T-helper 9 cell (primary cell): ENCODE measurements at places on chromosomes 2 and 18.

DNA sequence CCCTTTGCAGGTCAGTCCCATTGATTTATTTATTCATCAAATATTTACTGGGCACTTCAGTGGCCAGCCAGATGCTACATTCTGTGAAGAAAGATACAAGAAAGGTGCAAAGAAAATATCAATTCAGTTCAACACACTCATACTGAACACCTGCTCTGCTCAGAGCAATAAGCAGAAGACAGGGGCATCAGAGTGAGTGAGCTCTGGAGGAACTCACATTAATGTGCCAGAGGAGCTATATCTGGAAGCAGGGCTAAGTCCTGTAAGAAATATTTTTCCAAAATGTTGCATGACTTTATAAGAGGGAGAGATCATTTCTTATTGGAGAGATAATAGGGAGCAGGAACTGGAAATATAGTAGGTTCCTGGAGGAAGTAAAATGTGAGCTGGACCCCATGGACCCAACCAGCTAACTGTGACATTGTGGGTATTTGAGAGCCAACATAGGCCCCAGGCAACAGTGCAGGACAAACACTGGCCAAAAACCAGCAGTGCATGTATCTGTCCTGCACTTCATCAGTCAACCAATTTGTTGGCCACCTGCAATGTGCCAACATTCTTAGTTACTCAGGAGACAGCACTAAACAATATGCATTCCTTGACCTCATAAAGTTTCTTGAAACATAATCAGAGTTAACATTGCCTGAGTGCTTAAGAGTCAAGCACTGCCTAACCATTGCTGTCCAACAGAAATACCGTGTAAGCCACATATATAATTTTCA lies 102.7 kb upstream of the PTPRM start:
- DNase-seq: no peak

DNA sequence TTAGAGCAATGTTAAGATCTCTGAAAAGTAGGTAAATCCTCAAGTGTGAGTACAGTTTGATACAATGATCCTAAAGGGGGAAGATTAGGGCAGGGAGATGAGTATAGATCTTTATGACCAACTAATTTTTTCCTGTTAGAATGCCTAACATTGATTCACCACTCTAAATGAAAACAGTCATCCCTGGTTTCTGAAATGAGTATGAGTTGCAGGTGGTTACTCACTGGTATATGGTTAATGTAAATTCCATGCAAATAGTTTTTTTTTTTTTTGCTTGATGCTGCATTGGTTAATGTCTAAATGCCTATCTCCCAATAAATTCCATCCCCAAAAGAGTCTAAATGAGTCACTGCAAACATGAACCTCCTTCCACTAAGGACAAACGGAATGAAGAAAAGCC lies 55.0 kb upstream of the SERPINB2 start:
- no peak for DNase-seq

DNA sequence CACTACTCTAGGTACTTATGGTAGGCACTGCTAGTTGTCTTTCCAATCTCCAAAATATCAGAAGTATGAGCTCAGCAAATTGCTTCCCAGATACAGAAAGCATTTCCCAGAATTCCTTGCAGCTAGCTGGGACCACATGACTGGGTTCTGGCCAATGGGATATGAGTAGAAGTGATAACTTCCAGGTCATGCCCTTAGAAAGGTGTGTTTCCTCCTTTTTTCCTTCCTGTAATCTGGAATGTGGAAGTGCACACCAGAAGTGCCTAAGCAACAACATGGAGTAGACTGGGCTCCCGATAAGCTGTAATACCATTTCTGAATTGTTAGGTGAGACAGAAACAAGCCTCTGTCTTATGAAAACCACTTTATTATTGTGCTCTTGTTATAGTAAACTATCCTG lies 279.8 kb downstream of the ZNF385B start:
- no peak for DNase-seq

DNA sequence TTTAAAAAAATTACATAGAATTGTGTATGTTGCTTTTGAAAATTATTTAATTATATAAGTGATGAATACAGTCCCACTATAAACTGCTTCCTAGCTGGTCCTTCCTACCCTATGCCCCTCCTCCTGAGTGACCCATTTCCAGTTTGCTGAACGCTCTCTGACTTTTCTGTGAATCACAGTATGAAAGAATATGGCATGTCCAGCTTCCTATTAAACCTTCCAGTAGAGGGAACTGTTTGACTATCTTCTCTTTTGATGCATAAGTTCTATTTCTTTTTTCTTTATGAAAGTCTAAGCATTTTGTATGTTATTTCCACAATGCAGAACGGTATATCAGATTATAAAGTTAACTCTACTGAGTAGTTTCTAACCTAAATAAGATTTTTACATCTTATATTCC lies 41.3 kb downstream of the PSMG2 start:
- no peak for DNase-seq

- DNase-seq: no peak
Measured at GRCh38 chr2:46340740-46341420, 43.7 kb downstream of the EPAS1 start.

GRCh38 chr2:83063933-83064332 lies 1395.1 kb downstream of the SUCLG1 start:
- DNase-seq: no peak

- DNase-seq: no peak
Measured at GRCh38 chr2:197278799-197279763, 31.5 kb downstream of the ANKRD44 start.

GRCh38 chr2:161207941-161208340 lies 47.7 kb downstream of the TANK start:
- DNase-seq: no peak

DNA sequence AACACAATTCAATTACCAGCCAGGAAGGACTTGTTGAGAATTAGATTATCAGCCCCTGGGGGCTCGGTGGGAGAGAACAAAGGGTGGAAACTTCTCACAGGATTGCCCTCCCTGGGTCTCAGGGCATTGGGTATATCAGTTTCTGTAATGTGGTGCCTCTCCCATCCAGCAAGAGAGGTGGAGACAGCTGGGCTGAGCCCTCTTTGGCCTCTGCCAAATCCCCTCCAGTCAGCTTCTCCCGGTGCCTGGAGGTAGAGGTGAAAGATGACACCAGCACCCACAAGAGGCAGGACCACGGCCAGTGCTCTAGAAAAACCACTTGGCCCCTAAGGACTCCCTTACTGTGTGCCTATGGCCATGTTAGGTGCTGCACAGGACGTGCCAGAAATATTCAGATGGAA lies 179.7 kb downstream of the HAUS1 start:
- no peak for DNase-seq

- DNase-seq: no peak
Measured at GRCh38 chr2:100537918-100538317, 24.9 kb upstream of the PDCL3 start.

DNA sequence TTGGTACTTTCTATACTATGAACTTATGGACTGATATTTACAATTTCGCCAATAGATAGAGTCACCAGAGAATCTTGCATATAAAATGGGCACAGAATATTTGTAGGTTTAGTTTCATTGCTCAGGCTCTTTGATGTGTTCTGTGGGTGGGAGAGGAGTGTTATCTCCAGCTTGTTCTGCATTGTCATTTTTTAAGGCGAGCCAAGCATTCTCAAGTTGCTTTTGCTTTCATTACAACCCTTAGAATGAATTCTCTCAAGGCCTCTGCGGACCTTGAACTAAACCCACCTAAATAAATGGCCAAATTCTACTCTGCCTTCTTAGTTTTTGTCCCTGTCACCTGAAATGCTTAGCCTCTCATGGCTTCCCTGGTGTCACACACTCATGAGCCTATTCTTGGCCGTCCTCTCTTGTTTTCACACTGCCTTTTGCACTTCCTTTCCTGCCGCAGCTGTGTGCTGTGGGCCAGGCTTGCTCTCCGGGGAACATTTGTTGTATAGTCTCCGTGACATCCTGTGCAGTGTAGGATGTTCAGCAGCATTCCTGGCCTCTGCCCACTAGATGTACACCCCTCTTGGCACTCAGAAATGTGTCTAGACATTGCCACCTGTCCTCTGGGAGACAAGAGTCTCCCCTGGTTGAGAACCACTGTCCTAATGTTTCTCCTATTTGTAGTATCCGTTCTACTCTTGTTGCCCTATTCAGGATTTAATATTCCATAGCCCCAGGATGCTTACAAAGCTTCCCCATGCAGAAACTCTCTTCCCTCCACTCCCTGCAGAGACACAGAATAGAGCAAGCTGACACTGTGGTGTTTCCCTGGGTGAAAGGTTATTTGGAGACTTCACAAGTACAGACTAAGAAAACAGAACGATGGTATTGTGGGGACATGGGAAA lies 255.6 kb downstream of the PTPRM start:
- DNase-seq: no peak

GRCh38 chr2:675982-676646 lies 1.1 kb downstream of the TMEM18 start:
- DNase-seq: peak; percentile 24

GRCh38 chr18:56473400-56474024 lies 164.9 kb downstream of the TXNL1 start:
- no peak for DNase-seq

DNA sequence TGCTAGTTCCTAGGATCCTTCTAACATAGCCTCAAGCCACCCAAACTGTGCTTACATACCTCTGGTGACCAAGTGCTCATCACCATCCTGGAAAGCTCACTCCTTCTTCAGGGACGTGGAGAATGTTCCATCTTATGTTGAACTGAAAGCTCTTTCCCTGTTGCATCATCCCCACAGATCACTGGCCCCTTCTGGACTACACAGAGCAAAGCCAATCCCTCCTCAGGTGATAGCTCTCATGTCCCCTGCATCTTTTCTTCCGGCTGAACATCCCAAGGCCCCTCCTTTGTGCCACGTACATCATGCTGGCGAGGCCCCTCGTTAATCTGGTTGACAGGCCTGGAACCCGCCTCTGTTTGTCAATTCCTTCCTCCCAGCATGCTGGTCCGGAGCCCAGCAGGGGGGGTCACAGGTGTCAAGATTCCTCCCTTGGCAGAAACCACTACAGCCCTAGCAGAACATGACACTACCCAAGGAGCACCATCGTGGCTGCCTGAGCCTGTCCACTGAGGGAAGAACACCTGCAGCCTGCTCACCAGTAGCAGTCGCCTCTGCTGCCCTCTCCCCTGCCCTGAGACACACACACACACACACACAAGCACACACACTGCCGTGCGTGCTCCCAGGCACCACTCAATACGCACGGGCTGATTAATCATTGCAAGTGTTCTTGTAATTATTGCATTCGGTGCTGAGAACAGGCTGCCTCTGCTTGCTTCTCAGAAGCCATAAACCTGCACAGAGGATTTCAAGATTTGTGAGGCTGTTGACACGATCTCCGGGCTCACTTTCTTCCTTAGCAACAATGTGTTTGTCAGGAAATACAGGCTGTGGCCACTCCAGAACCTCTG lies 6.3 kb upstream of the KCNK3 start:
- DNase-seq: no peak

DNA sequence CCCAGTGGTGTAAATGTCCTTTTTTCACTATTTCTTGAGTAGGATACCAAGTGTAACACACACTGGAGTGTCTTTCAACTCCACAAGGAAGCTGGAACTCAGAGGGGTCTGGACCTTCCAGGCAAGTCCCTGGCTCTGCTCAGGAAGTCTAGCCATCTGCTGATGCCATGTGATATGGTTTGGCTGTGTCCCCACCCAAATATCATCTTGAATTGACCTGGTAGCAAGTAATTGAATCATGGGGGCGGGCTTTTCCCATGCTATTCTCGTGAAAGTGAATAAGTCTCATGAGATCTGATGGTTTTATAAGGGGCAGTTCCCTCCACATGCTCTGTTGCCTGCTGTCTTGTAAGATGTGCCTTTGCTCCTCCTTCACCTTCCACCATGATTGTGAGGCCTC lies 99.4 kb upstream of the CDC42EP3 start:
- no peak for DNase-seq

- no peak for DNase-seq
Measured at GRCh38 chr2:235032949-235033348, 81.1 kb downstream of the SH3BP4 start.

- no peak for DNase-seq
Measured at GRCh38 chr2:240615396-240615795, 9.9 kb upstream of the GPR35 start.

DNA sequence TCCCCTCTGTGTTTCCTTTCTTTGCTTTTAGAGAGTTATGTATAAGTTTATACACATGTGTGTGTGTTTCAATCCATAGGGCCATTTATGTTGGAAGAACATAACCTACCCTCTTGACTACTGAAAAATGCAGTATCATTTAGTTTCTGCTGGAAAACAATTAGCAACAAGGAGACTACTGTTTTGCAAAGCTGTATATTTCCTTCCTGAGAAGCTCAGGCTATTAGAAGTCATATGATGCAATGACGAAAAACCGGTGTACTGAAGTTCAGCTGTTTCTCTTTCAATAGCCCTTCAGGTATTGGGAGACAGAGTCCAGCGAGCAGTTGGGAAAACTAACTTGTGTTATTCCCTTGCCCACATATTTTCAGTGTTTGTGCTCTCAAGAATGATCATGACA lies 447.7 kb upstream of the GYPC start:
- no peak for DNase-seq

- DNase-seq: no peak
Measured at GRCh38 chr18:68478246-68478645, 236.7 kb downstream of the TMX3 start.

GRCh38 chr2:152421521-152422370 lies 86.8 kb downstream of the FMNL2 start:
- DNase-seq: no peak

DNA sequence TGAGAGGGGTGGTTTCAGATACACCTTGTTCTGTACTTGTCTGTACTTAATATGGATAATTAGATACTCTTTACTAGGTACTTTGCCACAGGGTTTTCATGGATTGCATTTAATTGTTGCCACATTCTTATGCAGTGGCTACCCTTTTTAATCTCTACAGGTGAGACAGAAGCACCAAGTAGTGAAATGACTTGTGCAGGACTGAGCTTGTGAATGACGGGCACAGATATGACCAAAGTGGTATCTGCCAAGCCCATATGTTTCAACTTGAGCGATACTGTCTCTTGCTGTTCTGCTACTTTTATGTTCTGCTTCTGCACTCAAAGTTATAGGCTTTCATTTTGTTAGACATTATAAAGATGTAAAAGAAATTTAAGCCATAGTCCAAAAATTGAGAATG lies 288.2 kb downstream of the ARHGAP15 start:
- no peak for DNase-seq

- DNase-seq: no peak
Measured at GRCh38 chr2:111623380-111623779, 260.6 kb downstream of the ANAPC1 start.

GRCh38 chr2:145750612-145751011 lies 1230.7 kb upstream of the ZEB2 start:
- no peak for DNase-seq
